ENCODE measurements at places on chromosomes 2 and 18.

DNA sequence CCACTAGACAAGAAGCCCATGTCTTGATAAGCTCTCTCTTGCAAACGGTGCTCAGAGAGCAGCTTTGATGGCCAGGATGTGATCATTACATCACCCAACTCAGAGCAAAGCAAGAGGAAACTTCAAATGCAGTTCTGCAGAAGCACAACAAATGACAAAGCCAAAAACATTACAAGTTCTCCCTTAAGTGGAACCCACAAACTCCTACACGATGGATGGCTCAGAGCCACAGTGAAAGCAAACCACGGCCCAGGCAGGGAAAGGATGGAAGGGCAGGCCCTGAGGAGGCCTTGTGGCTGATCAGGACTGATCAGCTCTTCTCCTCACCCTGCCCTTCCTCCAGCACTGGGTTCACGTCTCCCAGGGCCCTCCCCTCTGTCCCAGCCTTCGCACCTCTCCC is 326.4 kb downstream of the EIPR1 start:
- DNase-seq, result no peak

DNA sequence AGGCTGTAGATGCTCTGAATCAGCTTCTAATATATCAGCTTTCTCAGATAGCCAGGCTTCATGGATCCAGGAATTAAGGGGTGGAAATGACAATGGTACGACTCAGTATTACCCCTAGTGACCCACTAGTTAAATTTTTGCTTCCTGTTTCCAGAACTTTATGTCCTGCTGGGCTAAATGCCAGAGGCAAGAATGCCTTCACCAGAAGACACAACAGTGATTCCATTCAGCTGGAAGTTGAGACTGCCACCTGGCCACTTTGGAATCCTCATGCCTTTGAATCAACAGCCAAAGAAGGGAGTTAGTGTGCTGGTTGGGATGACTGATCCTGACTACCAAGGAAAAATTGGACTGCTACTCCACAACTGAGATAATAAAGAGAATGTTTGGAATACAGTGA is 239.1 kb downstream of the ASXL3 start:
- DNase-seq, result no peak

GRCh38 chr2:55157474-55157884 is 74.6 kb downstream of the CLHC1 start:
- no peak for DNase-seq

DNA sequence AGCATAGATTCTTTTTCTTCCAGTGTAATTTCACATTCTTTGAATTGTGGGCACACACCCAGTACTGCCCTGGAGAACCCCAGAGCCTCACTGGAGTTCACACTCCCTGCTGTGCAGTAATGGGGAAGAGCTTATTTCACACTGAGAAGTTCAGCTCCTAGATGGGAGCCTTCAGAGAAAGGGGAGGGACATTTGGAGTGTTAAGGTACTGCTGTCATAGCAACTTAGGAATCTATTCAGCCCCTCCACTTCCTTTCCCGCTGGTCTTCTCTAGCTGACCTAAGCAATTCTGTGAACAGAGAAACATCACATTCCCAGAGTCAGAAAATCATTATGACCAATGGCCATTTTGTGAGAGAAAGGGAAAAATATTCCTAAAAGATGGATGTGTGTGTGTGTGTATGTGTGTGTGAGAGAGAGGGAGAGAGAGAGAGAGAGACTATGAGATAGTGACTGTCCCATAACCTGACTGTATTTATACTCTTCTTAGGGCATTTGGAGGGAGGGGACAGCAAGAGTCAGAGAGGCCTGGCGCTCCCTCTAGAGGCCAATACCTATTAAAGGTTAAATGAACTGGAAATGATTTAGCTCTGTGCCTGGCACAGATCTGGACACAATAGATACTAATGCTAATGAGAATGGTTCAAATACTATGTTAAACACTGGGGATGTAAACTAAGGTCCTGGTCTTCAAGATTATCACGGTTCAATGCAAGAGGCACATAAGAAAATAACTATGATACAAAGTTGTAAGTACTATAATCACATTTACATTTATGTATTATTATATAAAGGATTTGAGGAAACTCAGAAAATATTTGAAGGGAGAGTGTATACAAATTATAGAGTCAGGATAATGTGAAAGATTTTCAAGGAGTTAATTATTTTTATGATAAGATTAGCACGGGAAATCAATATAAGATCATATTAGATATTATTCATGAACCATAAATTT is 41.5 kb upstream of the RPE start:
- peak; percentile 16 for DNase-seq

GRCh38 chr2:157303612-157304011 is 22.0 kb downstream of the ERMN start:
- DNase-seq, result no peak

- DNase-seq, result no peak
Observed at GRCh38 chr2:11938196-11938595, 191.8 kb downstream of the LPIN1 start.

DNA sequence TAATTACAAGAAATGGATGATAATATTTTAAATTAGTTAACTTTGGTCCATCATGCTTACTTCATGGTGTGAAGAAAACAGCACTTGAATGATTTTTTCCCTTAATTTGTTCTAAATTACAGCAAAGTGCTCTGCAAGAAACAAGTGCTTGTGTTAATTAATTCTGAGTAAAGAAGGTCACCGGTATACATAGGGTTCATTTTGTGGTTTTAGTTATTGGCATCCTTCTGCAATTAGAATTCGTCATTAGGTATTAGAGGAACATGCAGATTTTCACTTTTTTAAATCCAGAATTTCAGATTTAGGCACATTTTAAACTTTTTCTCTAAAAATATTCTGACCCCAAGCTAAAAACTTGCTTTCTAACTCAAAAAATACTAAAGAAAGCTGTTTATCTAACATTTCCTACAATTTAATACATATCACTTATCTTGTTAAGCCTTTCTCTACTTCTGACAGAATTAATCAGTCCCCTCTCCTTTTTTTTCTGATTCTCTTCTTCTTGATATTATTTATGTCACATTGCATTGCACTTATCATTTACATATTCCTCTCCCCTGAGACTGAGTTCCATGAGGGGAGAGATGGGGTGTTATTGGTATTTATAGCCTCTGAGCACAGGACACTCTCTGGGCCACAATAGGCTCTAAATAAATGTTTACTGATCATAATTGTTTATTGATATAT is 129.2 kb downstream of the PLA2R1 start:
- no peak for DNase-seq

DNA sequence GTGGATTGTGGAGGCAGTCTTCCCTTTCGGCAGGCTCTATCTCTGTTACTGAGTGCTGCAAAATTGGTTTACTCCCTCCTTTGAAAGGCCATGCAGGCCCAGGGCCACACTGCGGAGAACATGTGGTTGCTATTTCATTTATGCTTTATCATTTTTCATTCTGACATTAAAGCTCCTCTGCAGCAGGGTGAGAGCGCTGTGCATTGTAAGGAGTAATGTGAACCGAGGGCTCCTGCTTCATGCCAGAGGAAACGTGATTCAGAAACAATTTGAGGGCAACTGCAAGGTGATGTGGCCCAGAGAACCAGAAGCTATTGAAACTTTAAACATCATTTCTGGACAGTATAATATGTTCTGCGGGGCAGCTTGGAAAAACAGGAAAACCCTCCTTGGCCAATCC is 341.6 kb upstream of the NT5C1B start:
- DNase-seq, result no peak

GRCh38 chr2:207285473-207285815 is 119.7 kb upstream of the KLF7 start:
- DNase-seq, result no peak

- DNase-seq, result no peak
Observed at GRCh38 chr2:72561621-72562318, 264.1 kb downstream of the EXOC6B start.

GRCh38 chr18:2108591-2108990 is 462.7 kb downstream of the METTL4 start:
- no peak for DNase-seq

- DNase-seq, result no peak
Observed at GRCh38 chr18:7945882-7946281, 378.8 kb downstream of the PTPRM start.

GRCh38 chr18:22698711-22699110 is 234.4 kb upstream of the RBBP8 start:
- DNase-seq, result no peak

DNA sequence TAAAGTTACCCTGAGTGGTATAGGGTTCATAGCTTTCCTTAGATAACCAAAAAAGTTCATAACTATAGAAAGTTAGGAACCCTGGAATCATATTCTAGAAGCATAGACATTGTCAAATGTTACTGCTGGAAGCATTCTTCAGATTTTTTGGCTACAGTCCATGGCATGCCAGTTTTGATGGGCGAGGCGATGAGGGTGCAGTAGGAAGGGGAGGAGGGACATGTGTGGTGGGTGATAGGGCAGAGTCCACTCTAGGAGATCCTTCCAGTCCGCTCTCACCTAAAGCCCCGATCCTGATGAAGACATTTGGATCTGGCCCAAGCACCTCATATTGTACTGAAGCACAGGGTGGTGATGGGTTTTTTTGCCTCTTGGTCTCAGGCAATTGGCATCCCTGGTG is 91.8 kb downstream of the HRH4 start:
- DNase-seq, result no peak

DNA sequence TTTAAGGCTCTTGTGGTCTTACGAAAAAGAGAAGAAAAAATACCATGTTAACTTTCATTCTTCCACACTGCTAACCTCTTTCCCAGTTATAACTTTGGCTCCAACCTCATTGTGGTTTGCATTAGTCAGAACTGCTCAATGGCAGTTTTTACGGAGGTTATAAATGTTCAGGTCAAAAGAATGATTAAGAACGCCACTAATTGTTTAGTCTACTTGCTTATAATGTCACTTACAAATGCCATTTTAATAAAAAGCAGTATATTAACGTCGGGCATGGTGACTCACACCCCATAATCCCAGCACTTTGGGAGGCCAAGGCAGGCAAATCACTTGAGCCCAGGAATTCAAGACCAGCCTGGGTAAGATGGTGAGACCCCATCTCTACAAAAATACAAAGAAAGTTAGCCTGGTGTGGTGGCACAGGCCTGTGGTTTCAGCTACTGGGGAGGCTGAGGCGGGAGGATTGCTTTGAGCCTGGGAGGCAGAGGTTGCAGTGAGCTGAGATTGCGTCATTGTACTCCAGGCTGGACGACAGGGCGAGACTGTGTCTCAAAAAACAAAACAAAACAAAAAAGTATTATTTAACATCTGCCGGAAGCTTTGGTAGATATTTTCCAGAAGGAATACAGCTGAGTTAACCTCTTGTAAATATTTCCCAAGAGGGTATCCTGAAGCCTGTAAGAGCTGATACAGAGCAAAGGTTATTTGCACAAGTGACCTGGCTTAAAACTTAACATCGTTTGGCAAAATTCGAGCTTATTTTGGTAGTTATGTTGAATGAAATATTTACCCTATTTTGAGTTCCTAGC is 5.1 kb downstream of the AGPS start:
- DNase-seq, result no peak

DNA sequence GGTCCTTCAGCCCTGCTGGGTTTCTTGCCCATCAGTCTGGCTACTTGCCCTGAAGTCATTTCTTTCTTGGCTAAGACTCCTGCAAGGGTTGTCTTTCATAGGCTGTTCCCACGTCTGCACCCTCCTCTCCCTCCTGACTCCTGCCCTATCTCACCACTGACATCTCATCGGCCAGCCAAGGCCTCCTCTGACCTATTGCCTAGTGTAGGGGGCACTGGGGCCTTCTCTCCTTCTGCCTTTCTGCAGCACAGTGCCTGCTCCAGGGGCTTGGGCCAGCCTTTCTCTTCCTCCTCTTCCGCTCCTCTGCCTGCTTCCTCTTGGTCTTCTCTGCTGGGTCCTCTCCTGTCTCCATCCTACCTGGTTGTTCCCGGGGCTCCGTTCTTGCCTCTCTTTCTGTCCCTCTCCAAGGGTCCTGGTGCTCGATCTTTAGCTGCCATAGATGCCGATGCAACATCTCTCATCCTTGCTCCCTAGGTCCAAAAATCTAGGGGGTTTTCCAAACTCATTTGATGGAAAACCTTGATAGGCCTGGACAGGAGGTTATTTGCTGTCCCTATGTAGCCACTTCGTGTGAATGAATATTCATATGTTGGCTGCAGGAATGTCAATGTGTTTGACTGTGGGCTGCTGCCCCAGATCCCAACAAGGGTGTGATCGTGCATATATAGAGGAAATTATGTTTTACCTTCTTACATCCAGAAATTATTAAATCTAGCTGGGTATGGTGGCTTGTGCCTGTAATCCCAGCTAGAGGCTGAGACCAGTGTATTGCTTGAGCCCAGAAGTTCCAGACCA is 9.7 kb upstream of the NT5DC4 start:
- DNase-seq, result no peak

GRCh38 chr2:169670215-169670651 is 24.0 kb downstream of the CFAP210 start:
- no peak for DNase-seq

GRCh38 chr2:131673400-131674173 is 145.9 kb downstream of the CCDC74A start:
- DNase-seq, result peak; percentile 32

GRCh38 chr2:60553495-60554073 is at the start of gene BCL11A:
BCL11A (minus strand) TSS chr2:60553654; CDS start chr2:60553270, 384 bp downstream.
- DNase-seq, result no peak

GRCh38 chr2:48444404-48444803 is 85.5 kb upstream of the STON1 start:
- DNase-seq, result no peak

GRCh38 chr2:239385096-239386000 is 15.5 kb downstream of the HDAC4 start:
- DNase-seq, result no peak

- no peak for DNase-seq
Observed at GRCh38 chr2:95387358-95387757, 15.2 kb upstream of the FAHD2A start.

DNA sequence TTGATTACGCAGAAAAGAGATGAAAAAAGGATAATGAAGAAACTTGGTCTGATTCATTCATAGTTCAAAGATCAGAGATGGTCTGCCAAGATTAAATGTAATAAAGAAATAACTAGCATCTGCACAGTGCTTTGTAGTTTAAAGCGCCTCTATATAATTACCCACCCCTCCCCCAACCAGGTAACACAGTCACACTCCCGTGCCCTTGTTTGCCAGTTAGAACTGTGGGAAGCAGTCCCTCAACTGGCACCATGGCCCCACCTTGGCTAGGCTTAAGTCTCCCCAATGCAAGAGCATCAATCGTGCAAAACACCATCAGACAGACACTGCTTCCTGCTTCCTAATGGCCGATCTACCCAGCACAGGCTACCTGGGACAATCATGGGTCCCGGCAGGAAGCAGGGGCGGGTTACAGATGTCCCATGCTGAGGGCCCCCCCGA is 11.6 kb downstream of the ADCY3 start:
- DNase-seq, result no peak

DNA sequence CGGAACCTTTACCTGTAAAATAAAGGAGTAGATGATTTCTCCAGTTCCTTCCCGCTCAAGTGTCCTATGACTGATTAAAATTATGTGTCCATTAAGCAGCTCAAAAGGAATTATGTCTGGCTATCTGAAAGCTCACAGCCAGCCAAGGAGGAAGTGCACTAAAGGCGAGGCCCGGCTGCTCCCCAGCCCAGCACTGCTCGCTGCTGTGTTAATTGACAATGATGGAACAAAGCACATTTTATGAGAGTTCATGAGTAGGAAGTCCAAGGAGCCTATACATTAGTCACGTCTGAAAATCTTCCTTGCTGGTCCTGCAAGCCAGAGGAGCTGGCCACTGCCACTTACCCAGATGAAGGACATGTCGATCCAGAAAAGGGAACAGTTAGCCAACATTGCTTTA is 14.3 kb downstream of the TTC32 start:
- DNase-seq, result no peak

Data from stimulated activated CD8-positive, alpha-beta memory T cell treated with anti-CD3 and anti-CD28 coated beads, Interleukin-12 subunit alpha, Interleukin-12 subunit beta, amount 100 ng/mL, for 1 hour (primary cell).